Sigmoid colon (tissue), 7 donors: ENCODE measurements at places on chromosomes 6 and 20. TPM values are rescaled to one million over a fixed set of nuclear protein-coding genes. Genes with fewer than 3 reads are reported as not detected.

The RIPPLY2 gene
- not detected for total RNA-seq

The SLC22A3 gene
- 26.3 TPM for total RNA-seq

The MLIP gene
- total RNA-seq: 1.3 TPM

- H3K4me3 ChIP-seq: no peak overlapping the region
- DNase-seq: no peak
- no peaks in the 10 kb centered on the region for H3K27me3 ChIP-seq
- no peak overlapping the region for H3K27ac ChIP-seq
- H3K4me1 ChIP-seq: no peaks in the 10 kb centered on the region
- H3K36me3 ChIP-seq: no peaks in the 10 kb centered on the region
Measured at GRCh38 chr20:9071976-9072726, 3.3 kb downstream of the PLCB4 start.

DNA sequence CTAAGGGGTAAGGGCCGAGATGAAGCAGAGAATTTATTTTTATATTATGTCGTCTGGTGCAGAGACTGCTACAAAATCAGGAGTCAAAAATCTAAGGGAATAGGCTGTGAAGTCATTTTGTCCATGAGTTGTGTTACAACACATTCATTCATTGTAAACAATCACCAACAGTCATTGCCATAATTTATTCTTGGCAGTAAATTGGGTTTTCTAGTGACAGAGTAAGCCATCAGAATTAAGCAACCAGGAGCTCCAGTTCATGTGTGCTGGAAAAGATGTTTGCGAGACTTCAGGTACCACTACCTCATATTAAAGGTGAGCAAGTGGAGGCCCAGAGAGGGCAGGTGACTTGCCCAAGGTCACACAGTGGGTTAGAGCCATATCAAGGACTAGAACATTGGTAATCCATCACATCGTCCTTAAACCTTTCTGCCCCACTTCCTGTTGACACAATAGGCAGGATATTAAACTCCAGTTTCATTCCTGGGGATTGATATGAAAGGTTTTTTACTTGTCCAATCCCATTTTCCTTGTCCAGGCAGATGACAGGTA lies 46.0 kb downstream of the E2F3 start:
- no peaks in the 10 kb centered on the region for H3K27me3 ChIP-seq
- H3K27ac ChIP-seq: no peak overlapping the region
- H3K4me1 ChIP-seq: peaks cover 8% of the 10 kb centered on the region
- no peaks in the 10 kb centered on the region for H3K36me3 ChIP-seq
- no peak overlapping the region for H3K4me3 ChIP-seq

- DNase-seq: no peak
- no peaks in the 10 kb centered on the region for H3K4me1 ChIP-seq
- H3K36me3 ChIP-seq: no peaks in the 10 kb centered on the region
- H3K27ac ChIP-seq: no peak overlapping the region
- no peaks in the 10 kb centered on the region for H3K27me3 ChIP-seq
Measured at GRCh38 chr6:15962449-15962764, 166.5 kb upstream of the MYLIP start.

- no peaks in the 10 kb centered on the region for H3K4me1 ChIP-seq
- H3K36me3 ChIP-seq: no peaks in the 10 kb centered on the region
- H3K27ac ChIP-seq: no peak overlapping the region
- no peak overlapping the region for H3K4me3 ChIP-seq
Measured at GRCh38 chr6:152595499-152595898, 41.7 kb downstream of the SYNE1 start.
